Activated CD4-positive, alpha-beta T cell treated with anti-CD3 and anti-CD28 coated beads for 36 hours (primary cell): ENCODE measurements at places on chromosomes 2 and 18. TPM values are rescaled to one million over a fixed set of nuclear protein-coding genes. Genes with fewer than 3 reads are reported as not detected.

DNA sequence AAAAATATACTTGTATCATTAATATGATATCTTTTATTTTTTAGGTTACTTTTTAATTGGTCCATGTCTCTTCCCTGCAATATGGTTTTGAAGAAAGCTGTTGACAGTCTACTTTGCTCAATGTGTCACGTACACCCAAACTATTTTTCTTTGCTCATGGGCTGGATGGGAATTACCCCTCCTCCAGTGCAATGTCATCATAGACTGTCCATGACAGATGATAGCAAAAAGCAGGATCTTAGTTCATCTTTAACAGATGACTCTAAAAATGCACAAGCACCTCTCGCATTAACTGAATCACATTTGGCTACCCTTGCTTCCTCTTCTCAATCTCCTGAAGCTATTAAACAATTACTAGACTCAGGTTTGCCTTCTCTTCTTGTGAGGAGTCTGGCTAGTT lies 112.9 kb upstream of the TTC27 start:
- no peak for DNase-seq

GRCh38 chr2:46076251-46076650 lies 221.0 kb upstream of the EPAS1 start:
- no peak for DNase-seq

The CMPK2 gene
- 6.2 TPM for total RNA-seq

- no peak for DNase-seq
These were observed 1060.0 kb upstream of the DDX18 start for GRCh38 chr2:116754381-116755101.

GRCh38 chr2:53964987-53965687 lies 5.7 kb downstream of the PSME4 start:
- DNase-seq: no peak

GRCh38 chr2:227479865-227480475 lies 8.0 kb downstream of the AGFG1 start:
- no peak for DNase-seq

The IL36A gene
- not detected for total RNA-seq

The MALL gene
- total RNA-seq: 2.0 TPM

The GPR45 gene
- not detected for total RNA-seq

GRCh38 chr18:57959278-57959677 lies 84.7 kb upstream of the NEDD4L start:
- peak; percentile 25 for DNase-seq

The HOXD13 gene
- not detected for total RNA-seq

- no peak for DNase-seq
These were observed 9.2 kb downstream of the SLC39A10 start for GRCh38 chr2:195666113-195666712.

DNA sequence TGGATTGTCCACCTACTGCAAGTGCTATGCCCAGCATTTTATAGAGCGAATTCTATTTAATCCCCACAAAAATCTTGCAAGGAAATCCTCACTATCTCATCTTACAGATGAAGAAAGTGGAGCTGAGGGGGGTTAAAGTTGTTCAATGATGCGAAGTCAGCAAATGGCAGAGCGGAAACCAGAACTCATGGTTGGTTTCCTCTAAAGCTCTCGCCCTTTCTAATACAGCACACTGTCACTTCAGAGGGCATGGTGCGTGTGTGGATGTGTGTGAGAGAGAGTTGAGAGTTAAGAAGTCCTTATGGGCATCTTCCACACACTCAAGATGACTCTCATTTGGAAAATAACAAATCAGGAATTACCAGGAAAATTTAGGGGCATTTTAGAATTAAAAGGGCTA lies 78.4 kb downstream of the TGFA start:
- no peak for DNase-seq

GRCh38 chr2:158378926-158379325 lies 77.6 kb downstream of the CCDC148 start:
- DNase-seq: no peak

The TSHZ1 gene
- 12.0 TPM for total RNA-seq

DNA sequence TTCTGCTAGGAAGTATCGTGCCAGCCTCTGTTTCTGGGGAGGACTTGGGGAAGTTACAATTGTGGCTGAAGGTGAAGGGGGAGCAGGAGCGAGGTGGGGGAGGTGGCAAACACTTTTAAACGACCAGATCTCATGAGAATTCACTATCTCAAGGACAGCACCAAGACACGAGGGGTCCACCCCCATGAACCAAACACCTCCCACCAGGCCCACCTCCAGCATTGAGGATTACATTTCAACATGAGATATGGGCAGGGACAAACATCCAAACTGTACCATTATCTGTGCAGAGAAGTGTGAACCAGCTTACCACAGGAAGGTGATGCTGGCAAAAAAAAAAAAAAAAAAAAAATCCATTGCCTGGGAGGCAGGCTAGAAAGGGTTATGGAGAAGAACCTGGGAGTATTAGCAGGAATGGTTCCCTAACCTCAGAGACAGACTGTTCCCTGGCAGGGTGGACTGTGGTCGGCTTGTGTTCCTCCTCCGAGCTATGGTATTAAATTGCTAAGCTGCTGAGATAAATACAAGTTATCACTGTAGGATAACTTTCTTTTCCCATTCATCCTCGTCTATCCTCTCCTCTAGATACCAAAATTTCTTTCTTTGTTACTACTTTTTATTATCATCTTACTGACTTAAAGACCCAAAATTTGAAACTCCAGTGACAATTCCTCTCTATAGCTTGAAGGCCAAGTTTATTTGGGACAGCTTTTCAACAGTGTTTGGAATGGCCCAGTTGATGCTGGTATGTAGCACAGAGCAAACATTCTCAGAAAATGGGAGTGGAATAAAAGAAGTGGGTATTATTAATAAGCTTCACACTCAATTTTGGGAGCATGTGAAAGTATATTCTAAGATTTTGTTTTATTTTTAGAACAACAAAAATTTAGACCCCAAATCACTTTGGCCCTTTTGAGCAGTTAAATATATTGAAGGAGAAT lies 73.7 kb upstream of the MAP3K20 start:
- DNase-seq: no peak
